ENCODE measurements at places on chromosomes 11 and 22.

- no peak for DNase-seq
Observed at GRCh38 chr22:45292731-45293442, 8.1 kb downstream of the UPK3A start.

DNA sequence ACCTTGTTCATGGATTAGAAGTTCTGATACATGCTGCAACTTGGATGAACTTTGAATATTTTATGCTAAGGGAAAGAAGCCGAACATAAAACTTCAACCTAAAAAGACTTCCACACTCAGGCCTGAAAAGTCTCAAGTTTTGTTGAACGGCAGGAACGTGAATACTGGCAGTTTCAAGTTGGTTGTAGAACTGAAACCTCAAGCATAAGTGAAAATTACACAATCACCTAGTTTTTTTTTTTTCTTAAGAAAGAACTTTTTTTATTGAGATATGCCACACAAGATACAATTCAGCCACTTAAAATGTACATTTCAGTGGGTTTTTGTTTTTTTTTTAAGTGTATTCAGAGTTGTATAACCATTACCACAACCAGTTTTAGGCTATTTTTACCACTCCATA lies 50.8 kb upstream of the ADORA2A start:
- no peak for DNase-seq

DNA sequence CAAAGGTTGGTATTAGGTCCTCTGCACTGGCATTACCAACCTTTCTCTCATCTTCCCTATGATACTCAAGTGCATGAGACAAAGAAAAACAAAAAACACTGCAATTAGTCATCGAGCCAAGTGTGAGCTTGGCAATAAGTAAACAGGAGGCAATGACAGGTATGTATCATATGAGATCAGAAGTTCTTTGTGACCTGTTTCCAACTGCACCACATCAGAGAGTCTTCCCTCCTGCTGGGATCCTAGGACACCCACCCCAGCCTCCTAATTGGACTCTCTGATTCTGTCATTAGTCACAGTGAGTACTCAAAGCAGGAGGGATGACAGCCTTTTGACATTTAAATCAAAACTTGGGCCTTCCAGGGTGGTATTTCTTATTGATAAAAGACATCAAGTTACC lies 7.8 kb upstream of the JAML start:
- DNase-seq, result no peak

- no peak for DNase-seq
Observed at GRCh38 chr11:119417726-119418540, 5.0 kb downstream of the THY1 start.

DNA sequence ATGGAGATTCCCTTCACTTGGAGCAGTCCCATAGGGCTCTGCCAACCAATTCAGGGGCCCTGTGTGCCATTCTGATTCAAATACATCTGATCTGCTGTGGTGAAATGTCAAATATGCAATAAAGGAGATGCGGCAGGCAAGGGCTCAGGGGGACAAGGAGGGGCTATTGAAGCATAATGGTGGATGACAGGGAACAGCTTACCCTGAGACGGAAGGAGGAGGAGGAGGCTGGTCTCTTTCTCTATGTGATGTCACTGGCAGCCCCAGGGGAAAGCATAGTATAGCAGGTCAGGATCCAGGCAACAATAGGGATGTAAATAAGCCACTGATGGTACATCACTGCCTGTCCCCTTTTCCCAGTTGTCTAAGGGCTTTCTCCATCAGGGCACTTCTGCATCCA lies 350.9 kb upstream of the SYN3 start:
- DNase-seq, result no peak

GRCh38 chr11:41954034-41954433 lies 494.6 kb upstream of the LRRC4C start:
- no peak for DNase-seq

Measured in NCI-H510A treated with DMSO at 0.1 percent for 48 hours (cell line).